ENCODE measurements at places on chromosomes 11 and 22.

DNA sequence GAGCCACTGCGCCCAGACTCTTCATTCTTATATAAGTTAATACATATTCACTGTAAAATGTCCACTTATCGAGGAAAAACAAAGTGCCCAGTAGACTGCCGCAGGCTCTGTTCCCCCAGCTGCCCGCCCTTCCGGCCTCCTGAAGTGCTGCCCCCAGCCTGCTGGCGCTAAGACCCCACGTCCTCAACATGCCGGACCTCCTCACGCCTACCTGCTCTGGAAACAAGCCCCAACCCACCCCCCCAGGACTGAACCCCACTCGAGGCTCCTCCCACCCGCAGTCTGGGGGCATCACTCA lies 1.1 kb downstream of the GATD1 start:
- no peak for DNase-seq

GRCh38 chr11:95100191-95100648 lies 10.6 kb downstream of the ENDOD1 start:
- DNase-seq = no peak

DNA sequence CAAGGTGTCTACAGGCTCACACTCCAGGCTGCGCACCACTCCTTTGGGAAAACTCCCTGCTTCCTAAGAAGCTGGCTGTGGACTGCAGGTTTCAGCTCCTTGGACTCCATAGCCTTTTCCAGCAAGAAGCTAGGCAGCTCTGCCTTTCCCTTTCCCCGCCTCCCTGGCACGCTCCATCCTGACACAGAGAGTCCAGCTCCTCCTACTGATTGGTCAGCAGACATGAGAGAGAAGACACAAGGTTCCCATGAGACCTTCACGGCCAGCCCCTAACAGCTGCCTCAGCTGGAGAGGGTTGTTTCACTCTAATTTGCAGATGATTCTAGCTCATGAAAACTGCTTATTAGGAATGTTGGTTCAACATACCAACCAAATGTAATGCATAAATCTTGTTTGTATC lies 27.6 kb downstream of the TENM4 start:
- no peak for DNase-seq

DNA sequence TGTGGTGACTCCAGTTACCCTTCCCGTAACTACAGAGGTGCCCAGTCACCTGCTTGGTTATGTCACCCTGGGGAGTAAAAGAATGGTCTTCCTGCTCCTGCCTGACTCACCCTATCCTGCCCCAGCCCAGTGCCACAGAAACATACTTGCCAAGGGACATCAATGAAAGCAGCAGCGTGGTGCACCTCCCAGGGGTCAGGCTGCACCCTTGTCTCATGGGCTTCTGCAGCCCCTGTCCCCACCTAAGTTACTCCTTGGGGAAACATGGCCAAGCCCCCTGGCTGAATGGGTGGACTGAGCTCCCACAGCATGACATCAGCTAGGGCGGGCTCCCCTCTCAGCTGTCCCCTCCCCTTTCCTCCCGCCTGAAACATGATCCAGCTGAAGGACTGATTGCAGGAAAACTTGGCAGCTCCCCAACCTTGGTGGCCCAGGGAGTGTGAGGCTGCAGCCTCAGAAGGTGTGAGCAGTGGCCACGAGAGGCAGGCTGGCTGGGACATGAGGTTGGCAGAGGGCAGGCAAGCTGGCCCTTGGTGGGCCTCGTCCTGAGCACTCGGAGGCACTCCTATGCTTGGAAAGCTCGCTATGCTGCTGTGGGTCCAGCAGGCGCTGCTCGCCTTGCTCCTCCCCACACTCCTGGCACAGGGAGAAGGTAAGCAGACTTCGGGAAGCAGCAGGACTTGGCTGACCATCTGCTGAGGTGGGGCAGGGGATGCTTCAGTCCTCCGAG lies at the start of gene HTR3A:
Gene HTR3A (plus strand): TSS at position 368 of the 730 bp plus-strand sequence. CDS start 218 bp downstream, at position 586.
- DNase-seq = no peak

DNA sequence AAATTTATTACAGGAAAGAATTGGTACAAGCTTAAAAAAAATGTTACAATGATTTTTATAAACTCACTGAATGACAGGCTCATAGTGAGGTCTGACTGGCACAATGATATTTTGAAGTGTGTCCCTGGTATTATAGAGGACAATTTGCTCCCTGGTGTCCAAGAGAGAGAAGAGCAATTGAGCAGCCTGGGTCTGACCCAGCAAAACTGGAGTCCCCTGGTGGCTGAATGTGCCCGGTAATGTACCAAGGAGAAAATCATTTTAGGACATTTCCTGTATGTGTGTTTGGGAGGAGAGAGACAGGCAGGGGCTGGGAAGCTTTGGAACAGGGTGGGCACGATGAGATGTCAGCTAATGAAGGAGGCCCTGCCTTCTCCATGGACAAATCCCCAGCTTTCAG lies 125.3 kb downstream of the APOL5 start:
- DNase-seq = no peak

DNA sequence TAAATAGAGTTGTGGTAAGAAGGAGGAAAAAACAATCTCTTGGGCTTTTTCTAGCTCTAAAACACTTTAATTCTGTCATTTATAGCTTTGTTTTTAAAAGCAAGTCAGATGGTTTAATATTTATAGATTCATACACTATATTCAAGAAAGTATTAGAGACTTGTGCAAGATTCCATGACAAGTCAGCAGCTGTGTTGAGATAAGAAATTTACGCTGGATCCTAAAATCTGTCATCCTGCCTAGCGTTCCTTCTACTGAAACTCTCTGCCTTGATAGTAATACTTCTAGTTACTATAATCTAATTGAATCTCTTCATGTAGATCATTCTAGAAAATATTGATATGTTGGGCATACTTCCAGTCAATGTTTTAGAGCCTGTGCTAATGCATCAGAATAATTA lies 721.8 kb downstream of the CNTN5 start:
- no peak for DNase-seq

GRCh38 chr11:31786996-31787685 lies 24.0 kb downstream of the PAX6 start:
- DNase-seq = no peak

GRCh38 chr11:48049036-48049435 lies 68.7 kb downstream of the PTPRJ start:
- no peak for DNase-seq
